H1 (cell line): ENCODE measurements at places on chromosomes 2 and 18.

DNA sequence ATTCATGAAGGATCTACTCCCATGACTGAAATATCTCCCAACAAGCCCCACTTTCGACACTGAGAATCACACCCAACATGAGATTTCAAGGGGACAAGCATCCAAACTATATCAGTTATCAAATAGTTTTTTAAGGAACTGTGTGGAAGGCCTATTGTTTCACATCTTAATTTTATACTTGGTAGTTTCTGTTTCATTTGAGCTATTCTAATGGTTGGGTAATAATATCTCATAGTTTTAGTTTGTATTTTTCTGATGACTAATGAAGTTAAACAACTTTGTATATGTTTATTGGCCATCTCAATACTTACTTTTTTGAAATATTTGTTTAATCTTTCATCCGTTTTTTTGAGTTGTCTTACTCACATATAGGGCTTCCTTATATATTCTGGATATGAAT is 135.0 kb downstream of the SCG2 start:
- H3K27me3 ChIP-seq = no peaks in the 10 kb centered on the region
- no peak overlapping the region for H3K4me3 ChIP-seq
- H3K4me1 ChIP-seq = no peaks in the 10 kb centered on the region
- DNase-seq = no peak
- no peak overlapping the region for H3K27ac ChIP-seq

GRCh38 chr2:120992791-120993555 is 257.3 kb downstream of the GLI2 start:
- no peak overlapping the region; the same call in 1 of the 2 replicates for H3K27ac ChIP-seq
- peaks cover 27% of the 10 kb centered on the region for H3K36me3 ChIP-seq
- H3K4me3 ChIP-seq = no peak overlapping the region
- H3K4me1 ChIP-seq = no peaks in the 10 kb centered on the region
- DNase-seq = no peak
- H3K27me3 ChIP-seq = no peaks in the 10 kb centered on the region

DNA sequence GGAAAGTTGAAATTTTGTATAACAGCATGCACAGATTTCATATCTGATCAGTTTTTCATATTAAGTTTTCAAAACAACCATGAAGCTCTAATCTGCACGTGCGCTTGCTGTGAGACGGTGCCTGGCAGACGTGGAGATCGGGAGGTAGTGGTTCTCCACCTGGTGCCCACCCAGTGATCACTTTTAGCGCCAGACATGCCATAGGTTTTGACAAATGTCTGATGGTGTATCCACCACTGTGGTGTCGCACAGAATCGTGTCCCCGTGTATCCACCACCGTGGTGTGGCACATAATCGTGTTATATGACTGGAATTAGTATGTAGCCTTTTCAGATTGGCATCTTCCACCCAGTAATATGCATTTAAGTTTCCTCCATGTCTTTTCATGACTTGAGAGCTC is 40.9 kb upstream of the KCNG2 start:
- H3K27me3 ChIP-seq = no peaks in the 10 kb centered on the region
- peaks cover 18% of the 10 kb centered on the region for H3K36me3 ChIP-seq
- no peak overlapping the region for H3K27ac ChIP-seq
- no peak overlapping the region for H3K4me3 ChIP-seq

- no peaks in the 10 kb centered on the region for H3K36me3 ChIP-seq
- no peak overlapping the region for H3K27ac ChIP-seq
- peaks cover 2% of the 10 kb centered on the region; the same call in 1 of the 2 replicates for H3K4me1 ChIP-seq
- no peak for DNase-seq
Observed at GRCh38 chr2:80706541-80706940, 402.0 kb upstream of the LRRTM1 start.

- H3K36me3 ChIP-seq = no peaks in the 10 kb centered on the region; the same call in 1 of the 2 replicates
- H3K27ac ChIP-seq = no peak overlapping the region
- H3K27me3 ChIP-seq = peaks cover 41% of the 10 kb centered on the region
- no peak for DNase-seq
Observed at GRCh38 chr18:48136051-48136826, 205.8 kb upstream of the SMAD2 start.

DNA sequence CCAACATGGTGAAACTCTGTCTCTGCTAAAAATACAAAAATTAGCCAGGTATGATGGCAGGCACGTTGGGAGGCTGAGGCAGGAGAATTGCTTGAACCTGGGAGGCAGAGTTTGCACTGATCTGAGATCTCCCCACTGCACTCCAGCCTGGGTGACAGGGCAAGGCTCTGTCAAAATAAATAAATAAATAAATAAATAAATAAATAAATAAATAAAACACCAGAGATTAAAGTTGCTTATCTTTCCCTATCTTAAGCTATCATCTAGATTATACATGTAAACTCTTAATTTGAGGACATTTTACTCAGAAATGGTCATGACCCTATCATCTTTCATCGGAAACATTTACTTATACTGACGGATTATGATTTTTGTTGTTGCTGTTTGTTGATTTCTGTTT is 373.2 kb downstream of the GALNT13 start:
- H3K27me3 ChIP-seq = no peaks in the 10 kb centered on the region
- no peaks in the 10 kb centered on the region for H3K36me3 ChIP-seq
- no peak overlapping the region for H3K4me3 ChIP-seq
- DNase-seq = no peak
- peaks cover 3% of the 10 kb centered on the region; the same call in 1 of the 2 replicates for H3K4me1 ChIP-seq
- no peak overlapping the region for H3K27ac ChIP-seq

- H3K4me1 ChIP-seq = no peaks in the 10 kb centered on the region
- peak; percentile 60 for DNase-seq
- peaks cover 3% of the 10 kb centered on the region for H3K36me3 ChIP-seq
Observed at GRCh38 chr2:239103125-239104098, 255.5 kb downstream of the TWIST2 start.

- peaks cover 41% of the 10 kb centered on the region for H3K36me3 ChIP-seq
- no peak overlapping the region for H3K4me3 ChIP-seq
- H3K27me3 ChIP-seq = no peaks in the 10 kb centered on the region
- H3K27ac ChIP-seq = no peak overlapping the region
- no peaks in the 10 kb centered on the region; the same call in 1 of the 2 replicates for H3K4me1 ChIP-seq
- no peak for DNase-seq
Observed at GRCh38 chr2:42618972-42619371, 50.5 kb downstream of the MTA3 start.

GRCh38 chr2:43610361-43610760 is 14.5 kb upstream of the THADA start:
- DNase-seq = no peak
- no peak overlapping the region for H3K27ac ChIP-seq
- no peaks in the 10 kb centered on the region for H3K36me3 ChIP-seq
- no peaks in the 10 kb centered on the region for H3K27me3 ChIP-seq
- no peak overlapping the region for H3K4me3 ChIP-seq

- no peak overlapping the region for H3K4me3 ChIP-seq
- no peak for DNase-seq
- no peaks in the 10 kb centered on the region for H3K4me1 ChIP-seq
- no peaks in the 10 kb centered on the region for H3K36me3 ChIP-seq
- no peak overlapping the region for H3K27ac ChIP-seq
Observed at GRCh38 chr2:187453078-187453641, 5.1 kb upstream of the CALCRL start.

- H3K4me3 ChIP-seq = no peak overlapping the region
- no peak overlapping the region for H3K27ac ChIP-seq
- H3K27me3 ChIP-seq = no peaks in the 10 kb centered on the region
- no peak for DNase-seq
- no peaks in the 10 kb centered on the region for H3K36me3 ChIP-seq
Observed at GRCh38 chr2:54867457-54867856, 144.0 kb downstream of the EML6 start.

DNA sequence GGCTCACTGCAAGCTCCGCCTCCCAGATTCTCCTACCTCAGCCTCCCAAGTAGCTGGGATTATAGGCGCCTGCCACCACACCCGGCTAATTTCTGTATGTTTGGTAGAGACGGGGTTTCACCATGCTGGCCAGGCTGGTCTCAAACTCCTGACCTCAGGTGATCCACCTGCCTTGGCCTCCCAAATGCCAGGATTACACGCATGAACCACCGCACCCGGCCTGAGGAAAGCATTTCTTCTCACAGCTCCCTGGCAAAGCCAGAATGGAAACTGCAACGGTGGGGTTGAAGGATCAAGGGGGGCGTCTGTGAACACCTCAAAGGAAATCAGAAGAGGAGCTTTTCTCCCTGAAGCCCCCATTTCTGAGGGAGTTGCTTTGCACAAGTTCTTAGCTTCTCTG is 11.2 kb upstream of the TEX51 start:
- no peaks in the 10 kb centered on the region for H3K27me3 ChIP-seq
- no peaks in the 10 kb centered on the region for H3K36me3 ChIP-seq
- no peak overlapping the region for H3K4me3 ChIP-seq

DNA sequence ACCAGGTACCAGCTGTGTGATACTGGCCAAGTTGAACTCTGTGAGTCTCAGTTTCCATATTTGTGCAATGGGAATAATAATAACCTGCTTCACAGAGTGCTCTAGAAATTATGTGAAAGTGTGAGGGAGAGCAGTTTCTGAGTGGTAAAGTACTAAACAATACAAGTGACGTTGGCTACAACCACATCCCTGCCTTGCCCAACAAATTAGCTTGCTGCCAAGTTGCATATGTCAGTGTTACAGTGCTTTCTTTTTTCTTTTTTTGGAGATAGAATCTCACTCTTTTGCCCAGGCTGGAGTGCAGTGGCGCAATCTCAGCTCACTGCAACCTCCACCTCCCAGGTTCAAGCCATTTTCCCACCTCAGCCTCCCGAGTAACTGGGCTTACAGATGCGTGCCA is 533.6 kb upstream of the MEX3C start:
- H3K36me3 ChIP-seq = no peaks in the 10 kb centered on the region
- peaks cover 1% of the 10 kb centered on the region for H3K27me3 ChIP-seq
- H3K4me1 ChIP-seq = no peaks in the 10 kb centered on the region
- H3K27ac ChIP-seq = no peak overlapping the region
- DNase-seq = no peak

- H3K27me3 ChIP-seq = no peaks in the 10 kb centered on the region
- H3K36me3 ChIP-seq = no peaks in the 10 kb centered on the region
- no peak for DNase-seq
- H3K4me1 ChIP-seq = no peaks in the 10 kb centered on the region; the same call in 1 of the 2 replicates
- no peak overlapping the region for H3K27ac ChIP-seq
Observed at GRCh38 chr2:186590759-186591505, 1.1 kb downstream of the ITGAV start.

- H3K27ac ChIP-seq = no peak overlapping the region
- DNase-seq = no peak
- no peaks in the 10 kb centered on the region for H3K36me3 ChIP-seq
- H3K4me1 ChIP-seq = no peaks in the 10 kb centered on the region
- no peaks in the 10 kb centered on the region for H3K27me3 ChIP-seq
- no peak overlapping the region for H3K4me3 ChIP-seq
Observed at GRCh38 chr2:220847589-220847988, 724.5 kb downstream of the EPHA4 start.

DNA sequence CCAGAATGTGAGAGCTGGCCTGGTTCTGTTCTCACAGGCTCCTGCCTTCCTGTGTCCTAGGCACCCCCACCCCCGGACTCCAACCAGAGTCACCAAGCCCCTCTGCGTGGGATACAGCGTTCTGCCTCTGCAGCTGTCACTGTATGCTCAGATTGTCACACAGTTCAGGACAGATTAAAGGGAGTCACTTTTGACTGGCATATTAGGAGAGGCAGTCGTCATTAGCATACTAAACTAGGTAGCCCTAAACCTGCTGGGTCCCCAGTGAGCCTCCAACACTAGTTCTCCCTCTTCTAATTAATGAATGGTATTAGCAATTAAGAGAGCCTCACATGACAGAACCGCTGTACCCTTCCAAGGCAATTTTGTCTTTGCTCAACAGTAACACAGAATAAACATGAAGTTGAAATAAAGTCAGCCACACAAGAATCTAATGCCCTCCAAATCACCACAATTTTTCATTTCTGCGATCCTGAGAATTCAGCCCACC is 340.2 kb downstream of the CMPK2 start:
- H3K4me1 ChIP-seq = peaks cover 7% of the 10 kb centered on the region
- no peak overlapping the region for H3K4me3 ChIP-seq
- H3K27ac ChIP-seq = no peak overlapping the region

DNA sequence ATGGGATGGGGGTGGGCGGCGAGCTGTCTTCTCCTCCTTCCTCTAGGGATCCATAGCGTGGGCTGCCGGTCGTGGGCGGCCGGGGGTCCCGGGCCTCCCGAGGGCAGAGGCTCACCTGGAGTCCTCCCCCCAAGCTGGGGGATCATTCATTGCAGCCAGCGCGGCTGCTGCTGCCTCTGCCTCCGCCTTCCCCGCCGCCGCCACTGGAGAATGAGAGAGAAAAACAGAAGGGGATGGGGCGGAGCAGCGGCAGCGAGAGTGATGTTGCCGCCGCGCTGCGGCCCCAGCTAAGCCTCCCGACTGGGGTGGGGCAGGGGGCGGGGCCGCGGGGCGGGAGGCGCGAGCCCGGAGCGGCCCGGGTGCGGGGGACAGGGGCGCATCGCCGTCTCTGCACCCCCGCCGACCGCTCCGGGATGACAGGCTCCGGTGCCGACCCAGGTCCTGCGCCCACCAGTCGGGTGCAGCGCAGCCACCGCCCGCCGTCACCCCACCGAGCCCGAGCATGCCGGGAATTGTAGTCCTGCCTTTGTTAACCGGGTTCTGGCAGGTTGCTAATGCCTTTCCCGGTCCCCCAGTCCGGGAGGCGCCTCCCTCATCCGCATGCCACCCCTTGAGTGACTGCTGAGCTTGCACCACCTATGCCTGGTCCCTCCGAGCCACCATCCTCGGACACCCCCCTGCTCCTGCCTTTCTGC is at the start of gene KIF3C:
Gene KIF3C, minus strand, starts transcription at position 225 of the 695 bp plus-strand sequence. CDS start 580 bp downstream, outside the sequence.
- DNase-seq = peak; percentile 89
- H3K27ac ChIP-seq = peak within 1 kb of the TSS; percentile 53
- H3K4me3 ChIP-seq = peak within 1 kb of the TSS; percentile 81

DNA sequence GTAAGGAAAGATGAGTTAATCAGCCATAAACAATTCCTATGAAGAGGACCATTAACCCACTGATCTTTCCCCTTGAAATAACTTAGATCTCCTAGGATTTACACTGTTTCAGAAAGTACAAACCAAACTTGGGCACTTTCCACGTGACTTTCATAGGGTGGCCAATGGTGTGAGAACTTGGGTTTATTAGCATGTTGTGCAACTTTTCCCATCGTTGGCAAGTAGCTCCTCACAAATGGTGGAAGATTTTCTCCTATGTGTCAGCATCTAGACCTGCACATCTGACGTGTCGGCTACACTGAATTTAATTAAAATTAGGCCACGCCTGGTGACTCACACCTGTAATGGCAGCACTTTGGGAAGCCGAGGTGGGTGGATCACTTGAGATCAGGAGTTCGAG is 116.3 kb downstream of the GALNT1 start:
- no peak for DNase-seq
- H3K4me3 ChIP-seq = no peak overlapping the region
- no peak overlapping the region for H3K27ac ChIP-seq
- H3K27me3 ChIP-seq = no peaks in the 10 kb centered on the region
- no peaks in the 10 kb centered on the region for H3K4me1 ChIP-seq

- H3K4me1 ChIP-seq = no peaks in the 10 kb centered on the region
- no peak overlapping the region for H3K27ac ChIP-seq
- H3K4me3 ChIP-seq = no peak overlapping the region
- H3K36me3 ChIP-seq = no peaks in the 10 kb centered on the region
- DNase-seq = no peak
Observed at GRCh38 chr18:38318416-38318815, 752.8 kb upstream of the CELF4 start.

DNA sequence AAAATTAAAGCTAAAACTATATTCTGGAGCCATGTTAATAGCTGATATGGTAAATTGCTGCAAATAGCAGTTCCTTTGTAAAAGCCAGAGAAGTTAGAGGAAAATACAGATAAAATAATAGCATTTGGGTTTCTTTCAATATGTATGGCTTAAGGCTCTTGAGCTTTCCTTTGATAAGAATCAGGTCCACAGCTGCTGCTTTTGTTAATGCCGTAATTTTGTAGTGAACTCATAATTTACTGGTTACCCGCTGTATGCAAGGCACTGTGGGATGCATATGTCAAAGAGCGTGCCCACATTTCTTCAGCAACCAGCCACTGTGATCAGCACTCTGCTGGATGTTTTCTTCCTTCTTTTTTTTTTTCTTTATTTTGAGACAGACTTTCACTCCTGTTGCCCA is 79.1 kb downstream of the MOGAT1 start:
- DNase-seq = no peak
- peaks cover 2% of the 10 kb centered on the region; the same call in 1 of the 2 replicates for H3K4me1 ChIP-seq
- H3K4me3 ChIP-seq = no peak overlapping the region
